Muscle of leg (tissue), 16 donors: ENCODE measurements at places on chromosomes 12 and 14.

- DNase-seq: no peak
Measured at GRCh38 chr14:102075155-102075554, 11.7 kb downstream of the HSP90AA1 start.

- no peak for DNase-seq
Measured at GRCh38 chr14:106455026-106455425, 928.6 kb downstream of the TMEM121 start.

DNA sequence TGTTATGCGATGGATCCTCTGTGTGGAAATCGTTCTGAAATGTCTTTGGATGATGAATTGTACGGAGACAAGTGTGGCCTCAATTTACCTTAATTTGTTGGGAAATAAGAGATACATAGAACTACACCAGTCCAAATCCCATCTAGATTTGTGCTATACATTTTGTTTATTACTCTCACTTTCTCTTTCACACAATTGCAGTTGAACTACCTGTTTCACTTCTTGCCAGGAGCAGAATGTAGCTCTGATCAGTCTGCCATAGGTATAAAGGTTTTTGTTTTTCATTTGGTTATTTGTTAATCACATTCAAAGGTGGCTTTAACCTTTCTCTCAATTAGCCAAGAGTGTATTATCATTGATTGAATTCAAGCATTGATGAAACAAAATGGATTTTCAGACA, 268.2 kb downstream of the SNAPC1 start:
- no peak for DNase-seq

DNA sequence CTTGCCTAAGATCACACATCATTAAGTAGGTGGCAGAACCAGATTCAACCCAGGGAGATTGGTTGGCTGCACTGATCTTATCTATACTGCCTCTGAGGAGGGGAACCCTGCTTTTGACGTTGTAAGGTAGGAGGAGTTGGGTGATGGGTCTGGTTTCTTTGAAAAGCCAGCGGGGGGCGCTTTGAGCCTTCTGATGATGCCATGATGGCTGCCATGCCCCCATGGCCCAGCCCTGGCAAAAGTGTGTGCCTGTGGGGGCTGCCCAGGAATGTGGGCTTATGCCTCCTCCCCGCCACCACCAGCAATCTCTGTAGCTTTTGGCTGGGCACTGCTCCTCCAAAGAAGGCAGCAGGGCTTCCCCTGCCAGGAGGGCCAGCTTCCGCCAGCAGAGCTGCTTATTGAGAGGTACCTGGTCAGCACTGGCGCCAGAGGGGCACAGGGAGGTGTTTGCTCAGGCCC, 224.3 kb downstream of the SLC41A2 start:
- DNase-seq: no peak

DNA sequence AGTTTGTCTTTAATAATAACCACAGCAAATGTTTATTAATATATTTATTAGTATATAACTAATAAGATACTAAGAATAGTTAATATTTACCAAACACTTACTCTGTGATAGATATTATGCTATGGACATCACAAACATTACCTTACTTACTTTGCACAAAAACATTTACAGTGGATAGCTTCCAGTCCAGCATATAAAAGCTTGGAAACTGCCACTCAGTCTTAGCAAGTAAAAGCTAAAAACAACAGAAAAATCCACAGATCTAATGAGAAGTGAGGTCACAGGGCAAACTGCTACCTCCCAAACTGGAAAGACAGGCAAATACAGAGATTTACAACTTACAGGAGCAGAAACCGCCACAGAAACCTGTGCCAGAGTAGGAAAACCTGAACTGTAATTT, 99.8 kb downstream of the METTL25 start:
- DNase-seq: no peak
